ENCODE measurements at places on chromosomes 1 and 21. TPM values are rescaled to one million over a fixed set of nuclear protein-coding genes. Genes with fewer than 3 reads are reported as not detected.

ETV3L gene
- not detected for total RNA-seq

AADACL3 gene
- not detected for total RNA-seq

KIF26B gene
- 3.1 TPM for total RNA-seq

GBP7 gene
- total RNA-seq = not detected

ATP6V0B gene
- 89.6 TPM for total RNA-seq

SLC22A15 gene
- 11.5 TPM for total RNA-seq

RIIAD1 gene
- 4.4 TPM for total RNA-seq

GRIK3 gene
- 0.62 TPM for total RNA-seq

ATPAF1 gene
- 216 TPM for total RNA-seq

SERPINC1 gene
- total RNA-seq = 0.25 TPM

ENAH gene
- 90.1 TPM for total RNA-seq

BOLA1 gene
- total RNA-seq = 16.7 TPM

SFN gene
- total RNA-seq = not detected

TMCO4 gene
- total RNA-seq = 8.9 TPM

NUF2 gene
- 0.77 TPM for total RNA-seq

CSRP1 gene
- 41.4 TPM for total RNA-seq

KRTAP21-2 gene
- total RNA-seq = not detected

DNA sequence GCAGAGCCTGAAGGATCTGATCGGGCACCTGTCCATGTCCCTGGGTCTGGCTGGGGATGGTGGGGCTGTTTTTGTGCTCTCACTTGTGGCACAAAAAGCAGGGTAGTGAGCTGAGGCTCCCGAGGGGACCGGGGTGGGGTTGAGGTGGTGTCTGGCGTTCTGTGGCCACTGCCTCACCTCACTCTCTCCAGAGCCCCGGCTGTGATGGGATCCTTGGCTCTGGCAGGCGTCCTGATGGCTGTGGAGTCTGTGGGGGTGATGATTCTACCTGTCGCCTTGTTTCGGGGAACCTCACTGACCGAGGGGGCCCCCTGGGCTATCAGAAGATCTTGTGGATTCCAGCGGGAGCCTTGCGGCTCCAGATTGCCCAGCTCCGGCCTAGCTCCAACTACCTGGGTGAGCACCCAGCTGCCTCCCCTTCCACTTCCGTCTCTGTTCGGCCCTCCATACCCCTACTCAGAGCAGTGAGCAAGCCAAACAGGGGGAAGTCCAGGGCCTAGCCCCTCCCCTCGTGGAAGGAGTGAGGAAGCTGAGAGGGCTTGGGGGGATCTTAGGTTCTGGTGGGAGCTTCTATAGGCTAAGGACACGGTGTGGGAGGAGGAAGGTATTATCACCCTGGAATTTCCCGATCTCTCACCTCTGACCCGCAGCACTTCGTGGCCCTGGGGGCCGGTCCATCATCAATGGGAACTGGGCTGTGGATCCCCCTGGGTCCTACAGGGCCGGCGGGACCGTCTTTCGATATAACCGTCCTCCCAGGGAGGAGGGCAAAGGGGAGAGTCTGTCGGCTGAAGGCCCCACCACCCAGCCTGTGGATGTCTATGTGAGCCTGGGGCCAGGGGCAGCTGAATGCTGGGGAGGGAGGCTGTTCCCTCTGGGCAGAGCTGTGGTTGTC is 7.0 kb downstream of the ADAMTSL4 start:
- no peak for DNase-seq

GRCh38 chr1:177945943-177946650 is 23.8 kb downstream of the SEC16B start:
- no peak for DNase-seq

DNA sequence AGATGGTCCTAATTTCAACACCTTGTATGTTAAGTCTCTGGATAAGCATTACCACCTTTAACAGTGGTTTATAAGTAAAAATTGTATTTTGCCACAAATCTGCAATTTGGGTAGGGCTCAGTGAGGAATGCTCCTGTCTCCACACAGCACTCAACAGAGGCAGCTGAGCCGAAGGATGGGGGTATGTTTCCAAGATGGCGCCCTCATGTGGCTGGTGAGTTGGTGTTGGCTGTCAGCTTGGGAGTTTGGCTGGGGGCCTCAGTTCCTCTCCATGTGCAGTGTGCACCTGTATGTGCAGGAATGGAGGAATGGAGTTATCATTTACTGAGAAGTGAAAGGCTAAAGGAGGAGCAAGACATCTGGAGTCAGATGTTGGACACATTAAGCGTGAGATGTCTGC is 136.8 kb downstream of the GABPA start:
- DNase-seq = no peak

GRCh38 chr1:17763995-17764394 is 8.9 kb downstream of the ACTL8 start:
- DNase-seq = no peak

DNA sequence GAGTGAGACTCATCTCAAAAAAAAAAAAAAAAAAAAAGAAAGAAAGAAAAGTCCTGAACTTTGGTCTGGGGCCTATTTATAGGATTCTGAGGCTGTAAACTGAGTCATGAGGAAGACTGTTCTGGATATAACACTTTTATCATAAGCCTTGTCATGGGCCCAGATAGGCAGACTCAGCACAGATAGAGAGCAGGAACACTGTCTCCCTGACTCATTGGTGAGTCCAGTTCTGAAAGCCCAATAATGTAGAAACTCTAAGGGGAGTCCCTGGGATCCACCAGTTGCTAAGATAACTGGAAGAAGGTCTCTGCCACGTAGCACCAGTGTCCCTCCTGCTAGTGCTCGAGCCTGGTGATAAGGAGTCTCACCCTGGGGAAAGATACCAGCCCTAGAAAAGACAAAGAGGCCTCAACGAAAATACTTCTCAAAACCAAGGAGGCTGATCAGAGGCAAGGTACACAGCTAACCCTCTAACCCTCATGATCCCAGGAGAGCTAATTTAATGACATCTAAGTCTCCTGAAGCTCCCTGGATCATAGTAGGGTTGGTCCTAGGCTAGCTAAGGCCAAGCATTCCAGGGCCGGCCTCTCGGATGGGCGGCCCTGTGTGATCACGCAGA is 43.5 kb downstream of the LPAR3 start:
- no peak for DNase-seq

GRCh38 chr1:227316456-227316855 is 1.8 kb downstream of the CDC42BPA start:
- no peak for DNase-seq

DNA sequence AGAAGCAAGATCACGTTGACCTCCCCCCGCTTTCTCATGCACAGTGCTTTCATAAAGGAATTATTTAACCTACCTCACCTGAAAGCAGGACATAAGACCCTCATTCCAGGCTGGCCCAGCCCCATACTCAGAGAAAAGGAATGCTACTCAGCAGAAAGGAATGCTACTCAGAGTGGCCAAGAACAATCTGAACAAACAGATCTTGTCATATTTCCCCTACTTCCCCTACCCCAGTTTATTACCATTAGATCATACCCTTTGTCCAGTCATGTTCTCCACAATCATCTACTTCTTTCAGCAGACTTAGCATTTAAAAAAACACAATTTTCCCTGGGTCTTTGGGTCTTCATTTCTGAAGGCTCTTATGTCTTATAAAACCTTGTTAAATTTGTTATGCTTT is 89.8 kb downstream of the SLC16A1 start:
- DNase-seq = no peak

GRCh38 chr1:66637146-66637545 is 103.2 kb downstream of the SGIP1 start:
- DNase-seq = no peak

DNA sequence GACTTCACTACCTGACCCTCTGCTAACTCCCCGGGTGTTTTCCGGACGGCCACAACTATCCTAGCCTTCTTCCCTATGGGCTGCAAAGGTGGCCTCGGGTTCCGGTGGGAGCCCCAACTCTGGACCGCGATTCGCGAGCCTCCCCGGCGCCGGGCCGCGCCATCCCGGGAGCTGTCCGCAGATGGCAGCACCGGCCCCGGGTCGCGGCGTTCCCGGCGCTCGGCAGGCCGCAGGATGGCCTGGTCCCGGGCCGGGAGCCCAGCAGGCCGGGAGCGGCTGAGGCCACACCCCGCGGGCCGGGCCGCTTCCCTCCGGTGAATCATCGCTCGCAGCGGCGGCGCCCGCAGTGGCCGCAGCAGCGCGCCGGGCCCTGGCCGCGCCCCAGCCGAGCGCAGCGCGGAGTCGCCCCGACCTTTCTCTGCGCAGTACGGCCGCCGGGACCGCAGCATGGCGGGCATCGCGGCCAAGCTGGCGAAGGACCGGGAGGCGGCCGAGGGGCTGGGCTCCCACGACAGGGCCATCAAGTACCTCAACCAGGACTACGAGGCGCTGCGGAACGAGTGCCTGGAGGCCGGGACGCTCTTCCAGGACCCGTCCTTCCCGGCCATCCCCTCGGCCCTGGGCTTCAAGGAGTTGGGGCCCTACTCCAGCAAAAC is at the start of gene CAPN2:
Gene CAPN2 (plus strand): TSS at position 346 of the 656 bp plus-strand sequence. CDS start 102 bp downstream, at position 448.
- DNase-seq = peak; percentile 94

DNA sequence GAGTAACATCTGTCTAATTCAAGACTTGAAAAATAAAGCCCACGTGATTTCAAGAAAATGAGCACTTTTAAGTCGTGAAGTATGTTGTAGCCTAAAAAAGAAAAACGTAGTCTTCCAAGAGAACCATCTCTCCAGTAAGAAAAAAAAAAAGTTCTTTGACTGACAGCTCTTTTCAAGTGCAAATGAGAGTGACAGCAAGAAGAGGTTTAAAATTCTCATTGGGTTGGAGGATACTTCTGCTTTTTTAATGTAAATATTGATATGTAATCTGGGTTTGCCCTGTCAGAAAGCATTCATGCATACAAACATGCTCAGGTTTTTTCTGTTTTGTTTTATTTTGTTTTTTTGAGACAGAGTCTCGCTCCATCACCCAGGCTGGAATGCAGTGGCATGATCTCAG is 32.3 kb upstream of the PRDM2 start:
- no peak for DNase-seq

DNA sequence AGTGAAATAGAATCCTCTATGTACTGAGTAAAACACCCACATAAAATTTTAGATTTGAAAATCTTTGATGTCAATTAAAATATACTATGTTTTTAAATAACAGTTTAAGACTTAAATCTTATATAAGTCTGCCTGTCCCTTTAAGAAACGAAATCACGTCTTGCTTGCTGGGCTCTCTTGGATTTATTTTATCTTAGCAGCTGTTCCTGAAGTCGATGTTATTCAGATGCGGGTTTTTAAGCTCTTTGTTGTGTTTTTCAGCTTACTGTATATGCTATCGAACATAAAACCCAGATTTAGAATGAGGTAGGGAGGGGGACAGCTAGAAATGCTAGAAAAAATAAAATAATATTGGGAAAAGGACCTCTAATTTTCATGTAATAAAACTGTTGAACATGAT is 11.1 kb upstream of the SSX2IP start:
- DNase-seq = no peak

DNA sequence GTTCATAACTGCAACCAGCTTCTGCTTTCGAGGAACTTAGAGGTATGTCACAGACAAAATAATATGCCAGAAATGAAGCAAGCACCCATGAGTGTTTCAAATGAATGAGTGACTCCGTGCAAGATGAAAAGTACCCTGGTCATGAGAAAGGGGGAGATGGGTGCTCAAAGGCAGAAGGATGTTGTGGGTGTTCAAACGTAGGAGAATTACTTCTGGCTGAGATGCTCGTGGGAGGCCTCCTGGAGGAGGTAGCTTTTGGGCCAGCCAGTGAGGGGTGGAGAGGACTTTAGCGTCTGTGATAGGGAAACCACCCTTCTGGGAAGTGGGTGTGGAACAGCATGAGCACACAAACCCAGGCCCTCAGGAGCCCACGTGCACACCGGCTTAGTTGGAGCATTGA is 113.8 kb downstream of the SYF2 start:
- no peak for DNase-seq

DNA sequence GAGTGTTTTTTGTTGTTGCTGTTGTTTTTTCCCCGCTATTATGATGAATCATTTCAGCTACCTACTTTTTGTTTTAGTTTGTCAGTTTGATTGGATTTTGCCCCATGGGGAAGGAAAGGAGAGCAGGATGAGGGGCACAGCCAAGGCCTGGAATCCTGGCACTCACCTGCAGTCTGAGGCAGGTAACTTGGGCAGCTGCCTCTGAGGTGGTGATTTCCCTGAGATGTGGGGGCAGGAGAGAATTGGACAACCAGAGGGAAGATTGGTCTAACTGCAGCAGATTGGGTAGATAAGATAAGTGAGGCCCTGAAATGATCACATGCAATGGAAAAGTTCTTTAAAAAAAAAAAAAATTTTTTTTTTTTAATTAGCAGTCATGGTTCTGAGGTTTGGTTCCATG is 1.5 kb upstream of the LAX1 start:
- DNase-seq = no peak

DNA sequence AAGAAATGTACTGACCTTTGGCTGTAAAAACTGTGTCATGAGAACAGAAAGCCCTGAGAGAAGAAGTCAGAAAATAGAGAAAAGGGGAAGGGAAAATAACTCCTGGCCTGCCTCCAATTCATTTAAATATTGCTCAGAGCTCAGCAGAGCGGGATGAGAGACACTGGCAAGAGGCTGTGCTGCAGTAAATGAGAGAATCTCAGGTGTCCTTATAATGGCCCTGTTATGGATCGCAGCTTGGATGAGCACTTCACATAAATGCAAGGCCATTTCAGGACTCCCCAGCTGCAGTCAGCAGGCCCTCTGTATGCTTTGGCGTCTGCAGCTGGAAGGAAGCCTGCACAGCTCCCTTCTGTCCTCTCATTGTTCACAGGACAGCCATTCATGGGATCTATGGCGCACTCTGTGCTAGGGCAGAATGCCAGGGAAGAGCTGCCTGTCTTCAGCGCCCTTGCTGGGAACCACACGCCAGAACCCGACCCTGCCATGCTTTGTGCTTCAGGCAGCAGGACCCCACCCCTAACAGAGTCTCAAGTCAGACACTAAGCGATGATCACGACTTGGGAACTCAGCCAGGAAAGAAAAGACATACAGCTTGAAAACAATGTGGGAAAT is 20.7 kb upstream of the ABCB10 start:
- peak; percentile 70 for DNase-seq

DNA sequence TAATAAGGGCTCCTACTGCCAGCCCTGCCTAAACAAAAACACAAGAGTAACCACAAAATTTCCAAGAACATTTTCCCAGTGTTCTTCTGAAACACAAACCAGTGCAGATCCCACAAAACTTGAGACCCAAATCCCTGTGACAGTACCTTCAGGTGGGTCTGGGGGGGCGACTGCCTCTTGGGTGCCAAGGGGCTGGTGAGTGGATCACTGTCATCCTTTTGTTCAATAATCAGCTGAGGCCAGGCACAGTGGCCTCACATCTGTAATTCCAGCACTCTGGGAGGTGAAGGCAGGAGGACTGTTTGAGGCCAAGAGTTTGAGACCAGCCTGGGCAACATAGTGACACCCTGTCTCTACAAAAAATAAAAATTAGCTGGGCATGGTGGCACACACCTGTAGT is 87.6 kb downstream of the GLIS1 start:
- no peak for DNase-seq

GRCh38 chr1:14572861-14573260 is 25.6 kb upstream of the KAZN start:
- no peak for DNase-seq

- no peak for DNase-seq
These were observed 10.7 kb downstream of the PLA2G5 start for GRCh38 chr1:20080441-20081352.

- no peak for DNase-seq
These were observed 278.4 kb downstream of the ZNF326 start for GRCh38 chr1:90273241-90273774.

GRCh38 chr1:245036102-245036501 is 118.7 kb upstream of the KIF26B start:
- no peak for DNase-seq

- DNase-seq = no peak
These were observed 477.5 kb downstream of the PTPRU start for GRCh38 chr1:29713857-29714256.
